ENCODE measurements at places on chromosomes 6 and 20.

- no peak for DNase-seq
These were observed 144.8 kb upstream of the CEP162 start for GRCh38 chr6:84372290-84372689.

- DNase-seq: no peak
These were observed 21.9 kb downstream of the SAMD5 start for GRCh38 chr6:147530132-147531060.

- DNase-seq: no peak
These were observed 32.0 kb downstream of the TM9SF4 start for GRCh38 chr20:32141465-32141980.

- no peak for DNase-seq
These were observed 5.0 kb downstream of the FNDC11 start for GRCh38 chr20:63558804-63559484.

- DNase-seq: no peak
These were observed 16.1 kb downstream of the MTG2 start for GRCh38 chr20:62198931-62199330.

DNA sequence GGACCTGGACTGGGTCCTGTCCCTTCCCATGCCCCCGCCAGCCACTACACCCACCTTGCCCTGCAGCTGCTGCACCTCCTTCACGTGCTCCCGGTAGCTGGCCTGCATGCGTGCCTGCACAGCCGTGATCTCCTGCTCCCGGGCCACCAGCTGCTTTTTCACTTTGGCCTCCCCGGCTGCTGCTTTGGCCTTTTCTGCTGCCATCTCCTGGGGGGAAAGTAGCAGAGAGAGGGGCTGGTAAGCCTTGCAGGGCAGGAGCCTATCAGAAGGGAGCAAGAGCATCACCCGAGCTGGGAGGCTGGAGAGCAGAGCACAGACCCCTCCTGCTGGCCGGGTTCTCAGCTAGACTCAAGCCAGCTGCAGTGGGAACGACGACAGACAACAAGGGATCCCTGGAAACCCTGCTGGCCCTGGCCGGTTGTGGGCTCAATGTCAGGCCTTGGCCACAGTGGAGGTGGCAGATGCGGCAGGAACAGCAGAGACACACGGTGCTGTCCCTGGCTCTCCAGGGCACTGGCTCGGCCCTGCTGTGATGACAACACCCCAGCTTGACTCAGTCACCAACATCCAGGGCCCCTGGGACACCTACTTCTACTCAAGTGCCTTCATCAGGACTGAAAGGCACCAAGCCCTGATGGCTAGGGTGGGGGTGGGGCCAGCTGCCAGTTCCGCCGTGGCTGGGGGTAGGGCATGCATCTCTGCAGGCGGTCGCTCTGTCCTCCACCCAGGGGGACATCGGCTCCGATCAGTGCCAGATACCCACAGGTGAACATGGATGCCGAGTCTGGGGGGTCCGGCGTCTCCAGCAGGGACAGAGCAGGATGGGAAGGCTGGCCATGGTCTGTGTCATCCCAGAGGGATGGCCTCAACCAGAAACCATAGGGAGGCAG is 45.3 kb downstream of the RRBP1 start:
- no peak for DNase-seq

GRCh38 chr6:148193063-148193680 is 149.5 kb upstream of the SASH1 start:
- DNase-seq: peak; percentile 81

GRCh38 chr20:21101932-21102575 is 4.1 kb downstream of the LINC00237 start:
- DNase-seq: no peak

Measured in LoVo (cell line).